Endothelial cell of umbilical vein (primary cell): ENCODE measurements at places on chromosomes 16 and 17. TPM values are rescaled to one million over a fixed set of nuclear protein-coding genes. Genes with fewer than 3 reads are reported as not detected.

- no peak for DNase-seq
Observed at GRCh38 chr16:11066261-11066870, 122.0 kb downstream of the CLEC16A start.

DNA sequence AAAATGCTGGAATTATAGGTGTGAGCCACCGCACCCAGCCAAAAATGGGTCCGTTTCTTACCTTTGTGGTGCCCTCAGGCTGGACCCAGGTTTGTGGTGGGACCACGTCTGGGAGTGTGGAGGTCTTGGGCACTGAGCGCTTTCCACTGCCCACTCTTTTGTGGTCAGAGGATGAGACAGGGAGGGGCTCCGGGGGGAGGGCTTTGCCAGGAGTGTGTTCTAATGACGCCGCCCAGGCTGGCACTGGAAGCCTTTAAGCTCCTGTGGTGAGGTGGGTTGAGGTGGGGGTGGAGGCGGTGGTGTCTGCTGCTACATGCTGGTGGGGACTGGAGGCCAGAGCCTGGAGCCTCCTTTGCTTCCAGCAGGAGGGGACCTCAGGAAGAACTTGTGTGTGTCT lies 12.8 kb upstream of the ADCY7 start:
- no peak for DNase-seq

DNA sequence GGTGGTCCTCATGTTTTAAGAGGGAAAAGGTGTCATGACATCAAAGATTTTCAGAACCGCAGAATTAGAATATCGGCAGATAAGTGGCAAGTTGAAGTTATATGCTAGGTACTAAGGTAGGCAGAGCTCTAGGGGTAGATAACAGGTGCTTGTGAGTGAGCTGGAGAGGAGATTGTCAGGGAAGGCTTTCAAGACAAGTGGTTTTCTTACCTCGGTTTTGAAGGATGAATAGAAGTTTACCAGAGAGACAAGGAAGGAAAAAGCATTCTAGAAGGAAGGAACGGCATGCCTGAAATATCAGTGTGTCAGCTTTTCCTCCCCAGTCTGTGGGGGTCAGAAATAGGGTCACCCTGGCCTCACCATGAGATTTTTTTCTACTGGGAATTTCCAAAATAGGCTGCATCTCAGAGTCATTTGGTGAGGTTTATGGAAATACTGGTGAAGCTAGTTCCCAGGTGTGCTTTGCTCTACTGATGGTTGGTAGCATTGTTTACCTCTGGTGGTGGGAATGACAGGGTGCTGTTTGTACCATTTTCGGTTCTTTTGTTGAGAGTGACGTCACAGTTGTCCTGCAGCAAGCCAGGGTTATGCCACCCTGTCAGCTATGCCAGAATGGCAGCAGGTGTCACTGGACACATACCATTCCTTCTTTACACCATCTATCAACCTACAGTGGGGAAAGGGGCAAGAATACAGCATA lies 112.5 kb downstream of the MSI2 start:
- peak; percentile 5 for DNase-seq

DNA sequence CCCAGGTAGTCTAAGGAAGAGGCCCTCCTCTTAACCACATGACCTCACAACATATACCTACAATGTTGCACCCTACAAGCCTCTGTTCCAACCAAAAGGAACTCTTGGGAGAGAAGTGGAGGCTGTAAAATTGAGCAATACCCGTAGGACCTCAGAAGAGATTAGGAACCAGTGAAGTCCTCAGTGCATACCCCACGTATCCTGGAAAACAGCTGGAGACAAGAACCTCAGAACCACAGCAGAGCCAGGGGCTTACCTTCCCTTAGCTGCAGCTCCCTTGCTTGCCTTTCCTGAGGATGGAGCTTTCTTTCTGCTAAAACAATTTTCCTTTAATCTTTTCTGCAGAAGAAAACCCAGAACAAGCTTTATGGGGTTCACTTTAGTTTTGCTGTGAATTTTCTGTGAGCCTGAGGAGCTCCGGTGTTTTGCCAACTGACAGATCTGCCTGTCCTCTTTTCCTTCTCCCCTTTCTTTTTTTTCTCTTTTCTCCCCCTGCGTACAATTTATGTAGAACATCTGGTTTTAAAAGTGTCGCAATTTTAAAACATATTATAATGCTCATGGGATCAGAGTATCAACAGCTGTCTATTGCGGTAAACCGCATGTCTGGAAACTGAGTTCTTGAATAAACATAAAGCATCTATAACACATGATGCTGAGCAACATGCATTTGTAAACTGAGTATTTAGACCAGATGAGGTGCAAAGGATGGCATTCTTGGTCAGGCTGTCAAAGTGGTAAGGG lies 226.4 kb upstream of the MAF start:
- no peak for DNase-seq

- DNase-seq, result no peak
Observed at GRCh38 chr16:86946981-86947380, 368.6 kb downstream of the FOXL1 start.

GRCh38 chr17:45231481-45232116 lies 9.9 kb downstream of the FMNL1 start:
- no peak for DNase-seq

GRCh38 chr16:70391881-70392481 lies 45.3 kb downstream of the DDX19A start:
- no peak for DNase-seq

DNA sequence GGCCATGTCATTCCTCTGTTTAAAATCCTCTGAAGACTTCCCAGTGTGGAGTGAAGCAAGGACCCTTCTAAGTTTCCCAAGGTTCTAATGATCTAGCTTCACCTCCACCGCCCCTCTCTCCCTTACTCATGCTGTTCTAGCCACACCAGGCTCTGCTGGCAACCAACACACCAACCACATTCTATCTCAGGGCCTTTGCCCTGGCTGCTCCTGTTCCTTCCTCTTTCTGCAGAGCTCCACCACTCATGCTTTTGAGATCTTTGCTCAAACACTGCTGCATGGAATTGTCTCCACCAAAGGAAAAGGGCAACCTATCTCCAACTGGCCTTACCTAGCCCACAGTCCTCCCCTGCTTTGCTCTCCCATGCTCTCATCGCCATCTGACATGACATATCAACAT lies 128.7 kb downstream of the XYLT1 start:
- no peak for DNase-seq

DNA sequence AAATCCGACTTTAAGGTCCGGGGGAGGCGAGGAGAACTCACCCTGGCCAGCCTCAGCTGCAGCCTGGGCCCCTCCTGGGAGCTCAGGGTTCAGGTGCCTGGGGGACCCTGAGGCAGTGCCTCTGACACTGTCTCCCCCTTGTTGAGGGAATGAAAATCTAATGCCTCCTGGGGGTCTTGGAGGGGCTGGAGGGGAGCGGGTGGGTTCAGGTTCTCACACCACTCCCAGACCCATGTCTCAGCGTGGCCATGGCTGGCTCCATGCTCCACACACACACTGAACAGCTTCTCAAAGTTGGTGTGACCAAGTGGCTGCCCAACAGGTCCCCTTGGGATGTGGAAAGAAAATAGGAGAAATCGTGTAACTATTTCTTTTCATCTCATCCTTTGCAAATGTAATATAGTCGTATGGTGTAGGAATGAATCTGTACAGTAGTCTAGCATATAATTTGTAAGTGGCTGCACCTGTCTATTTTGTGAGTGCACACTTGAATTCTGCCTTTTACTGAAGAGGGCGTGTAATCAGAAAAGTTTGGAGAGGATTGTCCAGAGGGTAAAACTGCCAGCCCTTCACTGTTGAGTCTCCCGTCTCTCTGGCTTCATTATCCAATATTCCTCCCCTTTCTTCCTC lies 788 bp upstream of the PRCD start:
- no peak for DNase-seq

DNA sequence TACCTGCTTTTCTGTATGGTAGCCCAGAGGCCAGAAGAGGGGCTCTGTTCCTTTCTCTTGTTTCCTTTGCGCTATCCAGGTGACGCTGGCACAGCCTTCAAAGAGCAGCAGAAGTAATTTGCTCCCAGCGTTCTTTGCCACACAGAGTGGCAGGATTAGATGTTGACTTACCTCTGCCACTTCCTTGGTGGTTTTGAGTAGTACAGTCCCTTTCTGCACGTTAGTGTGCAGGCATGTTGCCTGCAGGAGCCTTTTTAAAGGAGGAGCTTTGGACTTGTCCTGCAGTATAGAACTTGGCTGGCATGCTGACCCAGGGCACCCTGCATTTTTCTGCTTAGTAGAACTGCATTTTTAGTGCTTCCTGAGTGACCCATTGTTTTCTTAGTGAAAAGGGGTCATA lies at the start of gene ABCC11:
Gene ABCC11 (minus strand): TSS at position 229 of the 400 bp plus-strand sequence. CDS start 15,618 bp downstream, outside the sequence.
- DNase-seq, result no peak

DNA sequence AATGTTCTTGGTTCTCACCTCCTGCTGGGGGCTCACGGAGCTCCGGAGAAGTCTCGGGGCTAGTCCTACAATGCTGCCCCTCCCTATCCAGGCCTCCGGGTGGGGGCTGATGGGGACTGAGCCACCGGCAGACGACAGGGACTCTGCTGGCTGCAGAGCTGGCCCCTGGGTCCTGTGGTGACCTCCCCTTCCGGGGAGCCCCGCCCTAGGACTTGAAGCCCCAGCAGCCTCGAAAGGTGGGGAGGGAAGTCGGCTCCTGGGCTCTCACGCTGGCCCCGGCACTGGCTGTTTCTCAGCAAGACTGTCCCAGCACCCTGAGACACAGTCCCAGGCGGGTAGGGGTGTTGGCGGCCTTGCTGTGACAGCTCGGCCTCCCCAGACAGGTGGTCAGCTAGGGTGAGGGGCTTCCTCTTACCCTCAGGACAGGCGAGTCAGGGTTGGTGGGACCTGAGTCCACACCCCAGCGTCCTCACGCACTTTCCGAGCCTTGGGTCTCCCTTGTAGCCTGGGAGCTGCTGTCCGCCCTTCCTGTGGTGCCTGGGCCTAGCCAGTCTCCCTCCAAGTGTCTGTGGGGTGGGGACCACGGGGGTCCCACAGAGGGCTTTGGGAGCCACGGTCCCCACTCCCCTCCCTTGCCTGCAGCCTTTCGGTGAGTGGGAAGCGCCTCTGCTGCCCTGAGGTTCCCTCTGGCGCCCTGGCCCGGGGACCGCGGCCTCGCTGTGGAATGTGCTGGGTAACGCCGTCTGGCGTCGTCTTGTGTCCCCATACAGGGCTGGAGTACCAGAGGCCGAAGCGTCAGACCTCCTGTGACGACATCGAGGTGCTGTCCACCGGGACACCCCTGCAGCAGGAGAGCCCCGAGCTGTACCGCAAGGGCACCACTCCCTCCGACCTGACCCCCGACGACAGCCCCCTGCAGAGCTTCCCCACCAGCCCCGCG lies 76.6 kb downstream of the KLHDC4 start:
- no peak for DNase-seq

GRCh38 chr17:352421-353212 lies at the start of gene RPH3AL:
RPH3AL (minus strand) TSS chr17:352807; CDS start chr17:327543, 25,264 bp downstream.
- DNase-seq, result peak; percentile 69

DNA sequence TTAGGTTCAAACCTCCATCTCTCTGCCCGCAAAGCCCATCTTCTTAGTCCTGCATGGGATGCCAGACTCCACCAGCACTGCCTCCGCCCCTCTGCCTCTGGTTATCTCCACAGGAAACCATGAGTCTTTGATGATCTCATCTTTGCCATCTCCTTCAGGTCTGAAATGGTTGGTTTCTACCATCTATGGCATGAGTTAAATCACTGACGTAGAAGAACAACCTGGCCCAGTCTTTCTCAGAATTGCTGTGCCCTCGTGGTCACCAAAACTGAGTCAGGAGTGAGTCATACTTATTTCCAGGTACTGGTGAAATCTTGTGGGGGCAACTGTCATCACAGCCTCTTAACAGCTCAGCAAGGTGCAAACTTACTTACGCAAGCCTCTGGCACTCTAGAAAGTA lies 468.7 kb upstream of the C16orf82 start:
- DNase-seq, result no peak

DNA sequence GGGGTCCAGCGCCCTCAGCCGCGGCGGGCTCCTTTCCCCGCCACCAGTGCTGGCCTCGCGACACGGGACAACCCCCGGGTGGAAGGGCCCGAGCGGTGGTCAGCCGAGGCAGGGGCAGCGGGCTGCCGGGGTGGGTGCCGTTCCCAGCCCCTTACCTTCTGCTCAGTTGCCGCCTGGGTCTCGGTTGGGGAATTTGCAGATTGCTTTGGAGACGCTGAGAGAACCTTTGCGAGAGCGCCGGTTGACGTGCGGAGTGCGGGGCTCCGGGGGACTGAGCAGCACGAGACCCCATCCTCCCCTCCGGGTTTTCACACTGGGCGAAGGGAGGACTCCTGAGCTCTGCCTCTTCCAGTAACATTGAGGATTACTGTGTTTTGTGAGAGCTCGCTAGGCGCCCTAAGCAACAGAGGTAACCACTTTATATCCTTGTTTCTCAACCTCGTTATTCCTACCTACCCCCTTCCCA lies 381 bp downstream of the CTNS start:
- DNase-seq, result no peak

- no peak for DNase-seq
Observed at GRCh38 chr16:83717308-83717707, 90.5 kb upstream of the HSBP1 start.

Gene TNFRSF13B
- not detected in 2 replicates for total RNA-seq

Gene RTN4RL1
- total RNA-seq, result not detected in 2 replicates

Gene P2RX5
- total RNA-seq, result 0.22 and 0.37 TPM in 2 replicates

Gene WDR81
- 16.5 and 17.3 TPM in 2 replicates for total RNA-seq

Gene TBX21
- total RNA-seq, result not detected in 2 replicates

Gene ANKRD40CL
- total RNA-seq, result not detected in 2 replicates

Gene ABCA9
- total RNA-seq, result 2.0 and 2.7 TPM in 2 replicates

Gene TMEM256
- total RNA-seq, result 57.3 and 67.4 TPM in 2 replicates
